Stimulated activated CD8-positive, alpha-beta memory T cell treated with anti-CD3 and anti-CD28 coated beads, Interleukin-4, amount 100 ng/mL, for 4 hours (primary cell): ENCODE measurements at places on chromosomes 6 and 20.

DNA sequence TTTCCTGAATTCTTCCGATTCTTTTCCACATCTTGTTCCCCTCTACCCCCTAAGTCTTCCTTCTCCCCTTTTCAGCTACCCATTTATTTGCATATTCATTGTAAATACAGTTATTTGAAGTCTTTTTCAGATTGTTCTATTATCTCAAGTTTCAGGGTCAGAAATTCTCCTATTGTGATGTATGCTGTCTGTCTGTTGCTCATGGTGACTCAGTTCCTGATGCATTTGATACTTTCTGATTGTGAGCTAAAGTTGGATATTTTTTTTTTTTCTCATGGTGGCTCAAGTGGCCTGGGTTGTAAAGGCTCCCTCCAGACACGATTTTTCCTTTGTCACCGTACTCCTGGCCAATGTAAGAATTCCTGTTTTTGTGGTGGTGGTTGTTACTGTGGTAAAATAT is 4.9 kb upstream of the PI16 start:
- no peak for DNase-seq

DNA sequence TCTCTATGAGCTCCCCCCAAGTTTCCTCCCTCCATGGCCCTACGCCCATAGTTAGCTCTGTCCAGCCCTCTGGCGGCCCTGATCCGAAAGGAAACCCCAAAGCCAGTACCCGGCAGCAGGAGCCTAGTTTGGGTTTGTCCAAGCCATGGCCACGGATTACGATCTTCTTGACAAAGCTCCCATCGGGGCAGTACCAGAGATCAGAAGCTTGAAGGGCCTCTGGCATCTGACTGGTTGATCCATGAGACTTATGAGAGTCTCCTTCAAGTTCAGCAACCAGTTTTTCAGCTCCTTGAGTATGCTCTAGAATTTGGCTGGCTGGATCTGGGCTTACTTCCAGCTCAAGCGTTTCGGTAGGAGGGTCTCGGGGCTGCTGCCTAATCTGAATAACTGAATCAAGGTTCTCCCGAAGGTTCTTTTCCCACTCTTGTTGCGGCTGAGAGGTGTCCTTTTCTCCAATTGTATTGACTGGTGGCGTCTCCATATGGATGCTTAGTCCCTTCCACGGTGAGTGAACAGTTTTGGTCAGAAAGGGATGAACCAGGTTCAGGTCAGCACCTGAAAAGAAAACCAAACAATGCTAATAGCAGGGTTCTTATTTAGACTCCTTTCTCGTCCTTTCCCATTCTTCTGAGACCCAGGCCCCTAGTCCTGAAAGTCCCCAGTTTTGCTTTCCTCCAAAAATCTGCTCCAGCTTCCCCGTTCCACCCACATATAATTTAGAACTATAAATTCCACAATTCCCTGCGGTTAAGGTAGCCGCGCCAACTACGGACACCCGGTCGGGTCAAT is 595 bp downstream of the FKBPL start:
- no peak for DNase-seq

DNA sequence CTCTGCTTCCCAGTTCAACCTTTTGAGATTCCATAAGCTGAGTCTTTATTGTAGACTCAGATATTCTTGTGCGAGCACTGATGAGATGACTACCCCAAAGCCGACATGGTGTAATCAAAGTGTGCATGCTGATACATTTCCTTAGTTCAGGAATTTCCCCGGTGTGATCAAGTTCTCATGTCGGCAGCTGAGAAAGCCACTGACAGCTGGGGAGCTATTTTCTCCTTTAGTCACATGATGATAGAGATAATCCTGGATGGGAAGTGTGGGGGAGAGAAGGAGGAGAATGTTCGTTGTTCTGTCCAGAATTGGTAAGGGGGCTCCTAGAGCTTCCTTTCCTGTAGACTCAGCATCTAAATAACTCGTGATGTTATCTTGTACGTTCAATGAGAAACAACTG is 7.7 kb upstream of the CAP2 start:
- DNase-seq, result no peak

GRCh38 chr20:33404281-33404680 is 3.0 kb upstream of the CDK5RAP1 start:
- no peak for DNase-seq

GRCh38 chr20:1307171-1307570 is 21.8 kb downstream of the SDCBP2 start:
- DNase-seq, result no peak

- DNase-seq, result no peak
Measured at GRCh38 chr20:58553166-58553696, 38.0 kb upstream of the APCDD1L start.

GRCh38 chr20:1323830-1324597 is 4.9 kb downstream of the SDCBP2 start:
- DNase-seq, result no peak

GRCh38 chr6:24972311-24972958 is 36.7 kb upstream of the RIPOR2 start:
- no peak for DNase-seq

DNA sequence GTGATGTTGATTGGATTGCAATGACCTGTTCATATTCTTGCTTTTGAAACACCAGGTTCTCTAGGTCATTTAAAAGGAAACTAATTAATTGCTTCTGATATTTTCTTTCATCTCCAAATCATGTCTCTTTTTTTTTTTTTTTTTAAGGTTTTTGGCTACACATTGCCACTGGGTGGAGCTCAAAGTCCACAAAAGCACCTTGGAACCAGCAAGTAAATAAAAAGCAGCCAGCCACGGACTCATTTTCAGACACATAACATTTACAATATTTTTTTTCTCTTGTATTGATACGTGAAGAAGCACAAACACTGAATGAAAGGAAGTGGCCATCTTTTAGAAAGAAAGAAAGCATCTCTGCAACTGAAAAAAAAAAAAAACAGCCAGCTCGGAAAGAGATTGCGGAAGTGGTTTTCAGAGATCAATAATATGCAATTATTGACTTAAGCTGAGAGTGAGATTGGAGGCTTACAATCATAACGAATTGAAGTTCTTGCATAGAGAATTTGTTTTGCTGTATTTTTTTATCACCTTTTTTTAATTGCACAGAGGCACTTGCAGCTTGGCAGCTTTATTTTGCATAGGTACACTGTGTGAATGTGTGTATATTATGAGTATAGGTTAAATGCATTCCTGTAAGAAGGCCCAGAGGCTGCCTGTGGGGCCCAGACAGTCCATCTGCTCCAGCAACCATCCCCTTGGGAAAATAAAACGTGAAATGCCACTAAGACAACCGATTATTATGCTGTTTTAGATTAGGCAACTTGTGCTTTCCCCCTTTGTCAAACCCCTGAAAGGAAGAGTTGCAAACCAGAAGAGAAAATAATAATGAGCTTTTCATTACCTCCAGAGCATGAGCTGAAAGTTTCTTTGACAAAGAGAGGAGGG is 28.2 kb downstream of the CGA start:
- no peak for DNase-seq

DNA sequence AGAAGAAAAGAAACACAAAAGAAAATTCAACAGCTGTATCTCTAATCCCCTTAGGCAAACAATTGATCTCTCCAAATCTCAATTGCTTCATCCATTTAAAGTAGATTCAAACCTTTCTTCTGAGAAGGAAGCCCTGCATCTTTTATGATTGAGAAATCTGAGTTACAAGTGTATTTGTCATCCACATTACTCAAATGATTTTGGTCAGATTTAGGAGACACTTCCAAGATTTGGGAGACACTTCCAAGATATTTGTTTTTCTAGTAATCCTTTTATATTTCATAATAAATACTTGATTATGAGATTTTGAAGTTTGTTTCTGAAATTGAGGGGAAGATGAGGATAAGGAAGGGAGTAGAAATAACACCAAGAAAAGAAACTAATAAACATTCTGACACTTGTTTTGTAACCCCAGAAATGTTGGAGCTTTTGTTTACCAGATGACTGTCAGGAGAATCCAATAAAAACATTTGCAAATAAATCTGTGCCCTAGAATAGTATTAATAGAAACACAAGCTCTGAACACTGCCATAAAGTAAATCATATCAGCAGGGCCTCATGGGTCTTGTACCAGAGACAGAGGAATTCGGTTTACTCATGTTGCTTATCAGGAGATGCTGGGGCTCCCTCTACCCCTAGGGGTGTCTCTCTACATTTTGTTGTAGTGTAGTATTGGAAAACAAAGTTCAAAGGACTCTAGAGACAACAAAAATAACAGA is 314.3 kb upstream of the NT5E start:
- no peak for DNase-seq

GRCh38 chr6:113805173-113805790 is 51.9 kb upstream of the MARCKS start:
- no peak for DNase-seq
